Panc1 (cell line): ENCODE measurements at places on chromosomes 11 and 22. TPM values are rescaled to one million over a fixed set of nuclear protein-coding genes. Genes with fewer than 3 reads are reported as not detected.

GRCh38 chr11:80365076-80365725 lies 924.4 kb upstream of the TENM4 start:
- no peak overlapping the region for H3K4me3 ChIP-seq
- H3K27me3 ChIP-seq = no peaks in the 10 kb centered on the region
- no peaks in the 10 kb centered on the region for H3K4me1 ChIP-seq
- no peaks in the 10 kb centered on the region for H3K36me3 ChIP-seq
- DNase-seq = no peak

- no peaks in the 10 kb centered on the region for H3K27me3 ChIP-seq
- no peak overlapping the region for H3K27ac ChIP-seq
- H3K4me1 ChIP-seq = peaks cover 8% of the 10 kb centered on the region
- no peak overlapping the region for H3K4me3 ChIP-seq
- H3K36me3 ChIP-seq = no peaks in the 10 kb centered on the region; the same call in 1 of the 2 replicates
Observed at GRCh38 chr22:20552443-20553401, 45.3 kb downstream of the MED15 start.

DNA sequence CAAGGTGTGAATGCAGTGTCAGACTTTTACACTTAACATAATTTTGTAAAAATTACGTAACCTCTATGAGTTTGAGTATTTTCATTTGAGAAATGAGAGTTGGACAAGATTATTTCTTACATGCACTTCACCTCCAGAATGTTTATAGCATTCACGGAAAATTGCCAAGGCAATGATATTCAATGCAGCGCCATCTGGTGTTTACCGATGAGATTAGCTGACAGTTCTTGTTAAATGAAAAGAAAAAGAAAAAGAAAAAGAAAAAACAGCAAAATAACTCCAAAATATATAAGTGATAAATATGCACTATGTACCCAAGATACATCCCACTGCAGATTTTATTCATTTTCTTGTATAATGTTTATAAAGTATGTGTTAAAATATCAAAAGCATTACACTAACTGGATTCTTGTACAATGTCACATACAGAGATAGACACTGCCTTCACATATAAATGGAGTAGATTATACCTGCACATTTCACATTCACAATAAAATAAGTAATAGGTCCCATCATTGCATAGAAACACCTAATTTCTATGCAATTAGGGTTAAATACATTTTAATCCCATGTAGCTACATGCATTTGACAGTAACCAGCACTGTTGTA lies 976.3 kb upstream of the FAT3 start:
- H3K27ac ChIP-seq = no peak overlapping the region
- peak; percentile 8 for DNase-seq
- H3K4me3 ChIP-seq = no peak overlapping the region

DNA sequence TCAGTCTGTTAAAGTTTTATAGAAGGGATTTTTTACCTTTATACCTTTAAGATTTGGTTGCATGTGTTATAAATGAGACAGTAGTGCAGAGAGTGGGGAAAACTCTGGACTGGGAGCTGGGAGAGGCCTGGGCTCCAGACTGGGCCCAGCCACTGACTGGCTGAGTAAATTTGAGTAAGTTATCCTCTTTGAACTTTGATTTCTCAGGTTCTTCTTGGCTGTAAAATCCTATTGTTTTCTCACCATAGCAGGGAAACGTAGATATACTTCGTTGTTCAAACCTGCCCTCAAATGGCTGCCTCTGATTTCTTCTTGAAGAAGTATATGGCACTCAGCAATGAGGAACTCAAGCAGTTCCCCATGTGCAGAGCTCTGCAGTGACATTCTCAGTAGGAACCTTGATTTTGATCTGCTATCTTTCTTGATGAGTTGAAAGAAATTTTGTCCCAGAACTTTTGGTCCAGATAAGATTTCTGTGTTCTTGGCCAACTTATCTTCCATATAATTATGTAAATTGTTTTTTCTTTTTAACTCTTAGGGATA lies 8.8 kb downstream of the BMAL1 start:
- peaks cover 3% of the 10 kb centered on the region; the same call in 1 of the 2 replicates for H3K4me1 ChIP-seq
- DNase-seq = no peak
- H3K27me3 ChIP-seq = no peaks in the 10 kb centered on the region
- H3K27ac ChIP-seq = no peak overlapping the region

DNA sequence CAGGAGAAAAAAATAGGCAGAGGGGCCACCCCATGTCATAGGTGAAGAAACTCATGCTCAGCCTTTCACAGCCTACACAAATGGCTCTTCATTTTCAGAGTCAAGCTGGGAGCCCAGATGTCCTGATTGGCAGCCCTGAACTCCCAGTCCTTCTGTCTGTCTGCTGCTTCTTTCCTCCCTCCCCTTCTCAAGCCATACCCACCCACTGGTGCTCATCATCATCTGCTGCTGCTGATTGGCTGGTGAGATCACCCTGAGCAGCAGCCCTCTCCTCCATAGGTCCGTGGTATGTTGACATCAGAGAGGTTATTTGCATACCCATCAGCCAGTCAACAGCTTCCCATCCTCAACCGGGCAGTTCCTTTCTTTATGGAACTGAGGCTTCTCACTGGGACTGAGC lies 46.1 kb upstream of the PRDM11 start:
- H3K27ac ChIP-seq = no peak overlapping the region
- H3K4me1 ChIP-seq = peaks cover 9% of the 10 kb centered on the region

GRCh38 chr11:125890447-125891100 lies 3.1 kb downstream of the HYLS1 start:
- no peak for DNase-seq
- H3K36me3 ChIP-seq = peaks cover 40% of the 10 kb centered on the region
- H3K27me3 ChIP-seq = no peaks in the 10 kb centered on the region
- peak overlapping the region; percentile 96 for H3K27ac ChIP-seq
- H3K4me3 ChIP-seq = peak overlapping the region; percentile 91

GRCh38 chr11:8025123-8025522 lies 38.0 kb downstream of the EIF3F start:
- H3K4me1 ChIP-seq = no peaks in the 10 kb centered on the region; the same call in 1 of the 2 replicates
- H3K27ac ChIP-seq = no peak overlapping the region
- no peaks in the 10 kb centered on the region for H3K36me3 ChIP-seq

GRCh38 chr11:117179048-117179999 lies 781 bp downstream of the SIDT2 start:
- no peaks in the 10 kb centered on the region for H3K36me3 ChIP-seq
- H3K27me3 ChIP-seq = no peaks in the 10 kb centered on the region
- peak overlapping the region; percentile 88 for H3K4me3 ChIP-seq
- no peak for DNase-seq

- no peak overlapping the region for H3K4me3 ChIP-seq
- H3K4me1 ChIP-seq = no peaks in the 10 kb centered on the region
- H3K27me3 ChIP-seq = peaks cover 5% of the 10 kb centered on the region
Observed at GRCh38 chr11:8056810-8057463, 24.1 kb upstream of the TUB start.

GRCh38 chr11:57735619-57736298 lies 5.5 kb upstream of the SELENOH start:
- no peak overlapping the region for H3K27ac ChIP-seq
- H3K27me3 ChIP-seq = no peaks in the 10 kb centered on the region
- peaks cover 10% of the 10 kb centered on the region for H3K36me3 ChIP-seq
- DNase-seq = no peak

- peaks cover 18% of the 10 kb centered on the region for H3K4me1 ChIP-seq
- H3K27me3 ChIP-seq = no peaks in the 10 kb centered on the region
- no peak for DNase-seq
- H3K4me3 ChIP-seq = no peak overlapping the region
- peak overlapping the region; percentile 41; the same call in 1 of the 2 replicates for H3K27ac ChIP-seq
Observed at GRCh38 chr11:2314525-2315394, 12.9 kb downstream of the TSPAN32 start.

- no peak for DNase-seq
- H3K4me3 ChIP-seq = no peak overlapping the region
- H3K4me1 ChIP-seq = no peaks in the 10 kb centered on the region; the same call in 1 of the 2 replicates
- no peaks in the 10 kb centered on the region for H3K36me3 ChIP-seq
- H3K27ac ChIP-seq = no peak overlapping the region
Observed at GRCh38 chr11:117805045-117805444, 8.0 kb upstream of the DSCAML1 start.

GRCh38 chr11:24400059-24400665 lies 96.7 kb upstream of the LUZP2 start:
- H3K36me3 ChIP-seq = no peaks in the 10 kb centered on the region
- no peak overlapping the region for H3K27ac ChIP-seq
- no peaks in the 10 kb centered on the region for H3K4me1 ChIP-seq
- H3K4me3 ChIP-seq = no peak overlapping the region

- H3K36me3 ChIP-seq = no peaks in the 10 kb centered on the region
- H3K4me1 ChIP-seq = no peaks in the 10 kb centered on the region
- peaks cover 8% of the 10 kb centered on the region for H3K27me3 ChIP-seq
- H3K4me3 ChIP-seq = no peak overlapping the region
- no peak overlapping the region for H3K27ac ChIP-seq
Observed at GRCh38 chr11:60830478-60831142, 11.3 kb upstream of the CCDC86 start.

DNA sequence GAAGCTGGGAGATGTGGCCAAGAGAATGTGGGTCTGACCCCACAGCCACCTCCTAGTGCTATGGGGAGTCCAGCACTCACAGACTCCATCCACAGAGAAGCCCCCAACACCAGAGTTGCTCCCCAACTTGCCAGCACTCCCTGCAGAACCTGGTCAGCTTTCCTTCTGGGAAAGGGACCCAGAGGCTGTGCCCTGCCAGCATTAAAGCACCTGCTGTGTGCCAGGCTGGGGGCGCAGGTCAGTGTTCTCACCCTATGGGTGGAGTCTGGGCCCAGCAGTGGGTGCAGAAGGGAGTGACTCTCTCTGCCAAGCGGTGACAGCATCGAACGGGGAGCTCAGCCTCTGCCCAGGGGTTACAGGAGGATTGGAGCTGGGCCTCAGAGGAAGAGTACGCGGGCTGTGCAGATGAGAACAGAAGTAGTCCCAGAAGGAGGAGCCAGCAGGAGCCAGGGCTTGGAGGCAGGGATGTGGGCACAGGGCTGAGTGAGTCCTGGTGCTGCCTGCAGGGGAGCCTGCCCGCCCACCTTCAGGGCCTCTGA lies 114.4 kb downstream of the MPPED1 start:
- H3K4me3 ChIP-seq = no peak overlapping the region
- DNase-seq = no peak
- no peaks in the 10 kb centered on the region for H3K36me3 ChIP-seq
- H3K27me3 ChIP-seq = no peaks in the 10 kb centered on the region

DNA sequence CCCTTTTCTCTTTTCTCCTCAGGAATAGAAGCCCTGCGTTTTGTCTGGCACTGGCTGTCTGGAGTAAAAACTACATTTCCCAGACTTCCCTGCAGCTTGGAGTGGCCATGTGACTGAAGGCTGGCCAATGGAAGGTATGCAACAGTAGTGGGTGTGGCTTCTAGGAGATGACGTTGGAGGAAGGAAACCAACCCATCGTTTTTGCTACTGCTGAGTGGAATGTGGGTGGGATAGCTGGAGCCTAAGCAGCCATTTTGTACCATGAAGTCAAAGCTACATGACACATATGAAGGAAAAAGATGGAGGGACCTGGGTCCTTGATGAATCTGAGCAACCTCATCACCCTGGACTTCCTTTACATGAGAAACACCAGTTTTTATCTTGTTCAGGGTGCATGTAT lies 19.6 kb downstream of the FGF3 start:
- H3K27me3 ChIP-seq = no peaks in the 10 kb centered on the region
- H3K36me3 ChIP-seq = no peaks in the 10 kb centered on the region
- DNase-seq = no peak
- H3K4me1 ChIP-seq = no peaks in the 10 kb centered on the region
- H3K4me3 ChIP-seq = no peak overlapping the region

GRCh38 chr11:14645015-14645912 lies 1.7 kb downstream of the PDE3B start:
- H3K27ac ChIP-seq = peak overlapping the region; percentile 85
- peak overlapping the region; percentile 76 for H3K4me3 ChIP-seq
- no peaks in the 10 kb centered on the region for H3K36me3 ChIP-seq
- peaks cover 26% of the 10 kb centered on the region for H3K4me1 ChIP-seq
- H3K27me3 ChIP-seq = no peaks in the 10 kb centered on the region

DNA sequence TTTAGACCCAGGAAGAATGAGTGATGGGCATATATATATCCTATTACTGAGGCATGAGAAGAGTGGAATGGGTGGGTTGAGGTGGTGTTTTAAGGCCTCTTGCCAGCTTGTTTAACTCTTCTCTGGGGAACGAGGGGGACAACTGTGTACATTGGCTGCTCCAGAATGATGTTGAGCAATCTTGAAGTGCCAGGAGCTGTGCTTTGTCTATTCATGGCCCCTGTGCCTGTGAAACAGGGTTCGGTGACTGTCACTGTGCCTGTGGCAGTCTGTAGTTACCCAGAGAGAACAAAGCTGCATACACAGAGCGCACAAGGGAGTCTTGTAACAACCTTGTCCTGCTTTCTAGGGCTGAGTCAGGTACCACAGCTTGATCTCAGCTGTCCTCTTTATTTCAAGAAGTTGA lies 11.7 kb downstream of the LIMK2 start:
- no peak for DNase-seq
- no peaks in the 10 kb centered on the region for H3K36me3 ChIP-seq
- no peak overlapping the region for H3K4me3 ChIP-seq
- H3K4me1 ChIP-seq = peaks cover 9% of the 10 kb centered on the region
- H3K27me3 ChIP-seq = no peaks in the 10 kb centered on the region

DNA sequence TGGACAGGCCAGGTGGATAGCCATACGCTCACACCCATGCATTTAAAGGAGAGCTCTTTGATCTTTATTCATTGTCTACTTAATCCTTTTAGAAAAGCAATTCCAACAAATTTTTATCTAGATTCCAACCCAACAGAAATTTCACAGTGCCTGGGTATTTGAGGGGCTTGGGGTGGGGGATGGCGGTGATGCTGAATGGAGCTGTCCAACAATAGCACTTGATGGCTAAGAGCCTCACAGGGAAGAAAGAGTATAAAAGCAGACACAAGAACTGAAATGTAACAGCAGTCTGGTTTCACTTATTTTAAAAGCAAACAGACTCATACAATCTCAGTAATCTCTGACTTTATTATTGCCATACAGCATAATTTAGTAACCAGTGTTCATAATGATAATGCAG lies 101.8 kb upstream of the SORL1-AS1 start:
- no peak overlapping the region for H3K27ac ChIP-seq
- no peaks in the 10 kb centered on the region for H3K27me3 ChIP-seq

DNA sequence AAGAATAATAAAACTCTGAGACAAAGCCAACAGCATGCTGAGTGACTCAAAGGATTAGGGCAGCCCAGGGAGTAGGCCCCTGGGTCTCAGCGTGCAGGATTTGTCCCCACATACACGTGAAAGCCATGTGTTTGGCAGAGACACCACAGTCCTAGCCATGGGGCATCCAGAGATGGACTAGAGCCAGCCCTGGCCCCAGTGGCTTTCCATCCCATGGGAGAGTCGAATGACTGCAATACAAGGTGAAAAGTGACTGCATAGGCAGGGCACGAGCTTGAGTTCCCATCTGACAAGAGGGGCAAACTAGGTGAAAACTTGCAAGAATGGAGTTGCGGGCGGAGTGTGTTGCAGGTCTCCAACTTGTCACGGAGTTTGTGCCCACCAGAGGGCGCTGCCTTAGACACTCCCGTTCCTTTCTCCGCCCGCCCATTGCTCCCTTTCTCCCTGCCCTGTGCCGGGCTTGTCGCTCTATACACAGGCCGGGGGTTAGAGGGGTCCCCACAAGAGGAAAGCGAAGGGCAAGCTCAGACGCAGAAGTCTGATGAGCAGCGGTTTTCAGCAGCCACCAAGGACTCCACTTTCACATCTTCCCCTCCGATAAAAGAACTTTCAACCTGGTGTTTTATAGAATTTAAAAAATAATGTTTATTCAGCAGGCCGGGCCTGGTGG lies 24.2 kb downstream of the TSKU start:
- H3K27ac ChIP-seq = no peak overlapping the region
- H3K36me3 ChIP-seq = no peaks in the 10 kb centered on the region
- no peaks in the 10 kb centered on the region for H3K27me3 ChIP-seq
- H3K4me3 ChIP-seq = peak overlapping the region; percentile 29
- DNase-seq = peak; percentile 47

Gene ELMOD1
- total RNA-seq = 2.1 TPM

Gene TRIM6
- total RNA-seq = 53.8 TPM

Gene GP1BB
- 3.6 TPM for total RNA-seq

Gene C11orf91
- 1.3 TPM for total RNA-seq

Gene SNX32
- not detected for total RNA-seq

Gene F2
- 0.64 TPM for total RNA-seq

Gene TEX54
- not detected for total RNA-seq

Gene IGLL1
- total RNA-seq = not detected
